Left lung (tissue), 14 donors: ENCODE measurements at places on chromosomes 11 and 22. TPM values are rescaled to one million over a fixed set of nuclear protein-coding genes. Genes with fewer than 3 reads are reported as not detected.
A peak's percentile ranks its signal among the peaks of the same experiment; 100 is the strongest.

OR51A7 gene
- polyA plus RNA-seq = not detected

TOLLIP gene
- 22.4 TPM for polyA plus RNA-seq

SHANK3 gene
- polyA plus RNA-seq = 20.1 TPM

KDELR3 gene
- polyA plus RNA-seq = 5.5 TPM

RBMXL2 gene
- not detected for polyA plus RNA-seq

SPON1 gene
- polyA plus RNA-seq = 99.9 TPM

DNA sequence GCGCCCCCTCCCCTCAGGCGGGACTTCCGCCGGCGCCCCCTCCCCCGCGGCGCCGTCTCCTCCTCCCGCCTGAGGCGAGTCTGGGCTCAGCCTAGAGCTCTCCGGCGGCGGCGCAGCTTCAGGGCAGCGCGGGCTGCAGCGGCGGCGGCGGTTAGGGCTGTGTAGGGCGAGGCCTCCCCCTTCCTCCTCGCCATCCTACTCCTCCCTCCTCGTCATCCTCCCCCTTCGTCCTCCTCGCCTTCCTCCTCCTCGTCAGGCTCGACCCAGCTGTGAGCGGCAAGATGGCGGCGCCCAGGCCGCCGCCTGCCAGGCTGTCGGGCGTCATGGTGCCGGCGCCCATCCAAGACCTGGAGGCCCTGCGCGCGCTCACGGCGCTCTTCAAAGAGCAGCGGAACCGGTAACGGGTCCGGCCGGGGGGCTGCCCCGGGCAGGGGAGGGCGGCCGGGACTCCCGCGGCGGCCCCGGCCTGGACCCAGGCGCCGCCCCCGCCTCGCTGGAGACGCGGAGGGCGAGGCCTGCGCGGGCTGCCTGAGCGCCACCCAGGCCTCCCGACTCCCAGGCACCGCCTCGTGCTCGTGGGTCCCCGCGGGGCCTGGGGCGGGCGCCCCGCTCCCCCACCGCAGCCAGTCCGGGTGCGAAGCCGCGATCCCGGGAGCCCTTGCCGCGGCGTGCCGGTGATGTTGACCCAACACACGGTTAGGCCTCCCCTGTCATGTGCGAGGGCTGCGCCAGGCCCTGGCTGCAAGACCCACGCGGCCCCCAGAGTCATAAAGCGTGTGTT lies at the start of gene ATXN10:
TSS of gene ATXN10 (plus strand) at position 52 of the 781 bp plus-strand sequence. CDS start at position 282, 230 bp downstream.
- peak; percentile 85 for DNase-seq

DNA sequence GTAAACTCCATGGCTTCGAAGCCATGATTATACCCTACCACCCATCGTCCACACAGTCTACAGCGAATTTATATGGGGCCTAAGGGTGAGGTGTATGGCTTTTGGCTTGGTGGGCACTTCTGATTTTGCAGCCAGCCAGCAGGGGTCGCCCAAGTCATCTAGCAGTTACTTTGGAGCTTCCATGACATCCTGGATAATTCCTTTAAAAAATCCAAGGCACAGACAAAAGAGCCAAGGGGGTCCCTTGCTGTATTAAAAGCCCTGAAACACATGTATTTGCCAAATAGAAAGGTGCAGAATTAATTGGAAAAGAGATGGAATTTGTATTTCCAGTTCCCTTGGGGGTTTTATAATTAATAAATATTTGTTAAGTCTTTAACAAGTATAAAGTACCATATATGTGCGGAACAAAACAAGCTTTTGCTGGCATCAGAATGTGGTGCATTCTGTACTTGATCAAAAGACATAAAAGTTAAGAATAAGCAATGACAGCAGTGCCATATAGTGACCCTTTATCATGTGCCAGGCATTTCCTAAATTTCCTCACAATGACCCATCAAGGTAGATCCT lies 132.8 kb upstream of the PITPNB start:
- DNase-seq = peak; percentile 78

GRCh38 chr11:85758026-85758425 lies 52.9 kb downstream of the SYTL2 start:
- DNase-seq = no peak

DNA sequence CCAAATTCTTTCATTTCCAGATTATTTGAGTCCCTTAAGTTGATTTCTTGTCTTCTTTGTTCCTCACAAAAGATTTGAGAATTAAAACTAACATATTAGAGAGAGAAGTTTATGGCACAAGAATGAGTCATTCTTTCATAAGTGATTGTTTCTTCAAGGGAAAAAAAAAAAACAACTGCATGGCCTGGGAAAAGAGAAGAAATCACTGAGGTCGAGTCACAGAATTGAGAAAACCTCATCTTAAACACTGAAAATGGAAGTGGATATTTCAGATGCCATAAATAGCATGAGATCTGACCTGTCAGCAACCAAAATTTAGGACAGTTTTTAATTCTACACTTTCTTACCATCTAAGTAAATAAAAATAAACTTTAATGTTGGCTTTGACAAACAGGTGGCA lies 87.2 kb downstream of the CWF19L2 start:
- no peak for DNase-seq

DNA sequence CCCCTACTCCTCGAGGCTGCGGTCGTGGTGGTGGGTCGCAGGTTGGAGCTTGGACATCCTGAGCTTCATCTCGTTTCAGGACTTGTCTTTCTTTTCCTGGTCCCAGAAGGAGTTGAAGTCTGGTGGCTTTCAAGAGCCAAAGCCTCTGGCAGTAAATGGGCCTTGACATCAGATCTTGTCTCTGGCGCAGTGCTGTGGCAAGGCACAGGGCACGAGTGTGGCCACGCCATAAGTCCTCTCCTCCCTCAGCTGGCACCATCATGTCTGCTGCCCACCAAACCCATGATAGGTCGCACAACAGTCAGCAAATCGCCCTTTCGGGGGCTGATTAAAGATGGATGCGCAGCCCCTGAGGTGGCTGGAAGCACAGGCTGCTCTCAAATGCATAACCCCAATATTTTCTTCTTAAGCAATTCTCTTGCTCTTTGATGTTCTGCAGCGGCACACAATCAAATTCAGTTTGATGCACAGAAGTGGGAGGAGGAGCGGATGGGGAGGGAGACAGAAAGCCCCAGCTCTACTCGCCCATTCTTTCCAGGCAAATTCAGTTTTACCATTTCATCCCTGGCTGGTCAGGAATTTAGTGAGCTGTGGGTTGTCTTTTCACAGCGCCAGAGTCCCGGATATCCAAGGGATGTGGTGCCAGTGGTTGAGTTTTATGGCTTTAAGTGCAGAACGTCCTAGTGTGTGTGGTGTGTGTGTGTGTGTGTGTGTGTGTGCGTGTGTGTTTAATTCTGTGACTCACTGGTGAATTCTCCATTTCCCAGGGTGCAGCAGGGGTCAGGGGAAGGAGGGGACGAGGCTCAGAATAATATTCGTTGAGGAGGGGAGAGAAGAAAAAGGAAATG lies 162.0 kb downstream of the DSCAML1 start:
- DNase-seq = no peak

DNA sequence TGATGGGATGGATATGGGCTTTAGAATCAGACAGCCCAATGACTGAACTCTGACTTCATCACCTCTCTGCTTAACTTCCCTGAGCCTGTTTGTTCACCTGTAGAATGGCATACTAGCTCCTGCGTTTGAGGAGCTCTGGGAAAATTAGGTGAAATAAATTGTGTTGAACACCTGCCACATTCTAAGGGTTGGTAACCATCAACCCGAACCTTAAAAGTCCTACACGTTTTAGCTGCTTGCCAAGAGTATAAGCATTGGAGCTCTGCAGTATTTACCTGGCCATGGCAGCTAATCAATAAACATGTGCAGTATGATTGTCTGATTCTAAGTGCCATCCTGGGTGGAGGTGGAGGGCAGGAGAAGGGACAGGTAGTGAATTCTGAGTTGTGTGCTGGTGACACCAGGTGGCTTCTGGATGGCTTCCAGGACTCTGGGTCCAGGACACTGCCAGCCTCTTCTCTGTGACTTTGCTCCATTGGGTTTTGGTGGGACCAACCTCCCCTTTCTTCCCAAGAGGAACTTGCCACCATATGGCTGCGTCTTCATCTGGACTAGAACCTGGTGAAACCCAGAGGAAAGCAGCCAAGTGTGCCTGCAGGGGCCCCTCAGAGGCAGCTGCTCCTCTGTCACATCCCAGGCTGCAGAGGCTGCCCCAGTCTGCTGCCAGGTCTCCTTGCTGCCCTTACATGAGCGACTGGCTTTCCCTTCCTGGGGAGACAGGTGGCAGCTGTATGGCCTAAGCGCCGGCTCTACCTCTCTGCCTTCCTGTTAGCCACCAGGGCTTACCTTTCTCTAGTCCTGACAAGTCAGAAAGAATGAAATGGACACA lies 85.6 kb downstream of the CACNG2 start:
- DNase-seq = no peak

GRCh38 chr11:69931060-69931910 lies 112.1 kb upstream of the FGF3 start:
- DNase-seq = peak; percentile 19

DNA sequence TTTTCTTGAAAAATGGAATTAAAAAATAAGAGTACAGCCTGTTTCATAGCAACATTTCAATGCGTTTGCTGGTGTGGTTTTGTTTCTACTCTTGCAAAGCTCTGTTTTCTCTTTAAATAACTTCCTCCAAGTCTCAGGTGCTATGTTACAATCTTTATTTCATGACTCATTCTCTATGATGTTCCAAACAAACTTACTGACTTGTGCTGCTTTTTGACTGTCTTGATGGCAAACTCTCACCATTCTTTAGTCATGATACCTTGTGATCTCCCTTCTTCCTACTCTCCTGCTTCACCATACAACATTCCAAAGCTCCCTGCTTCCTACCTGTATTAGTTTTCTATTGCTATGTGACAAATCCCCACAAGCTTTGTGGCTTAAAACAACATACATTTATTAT lies 166.1 kb downstream of the C11orf91 start:
- DNase-seq = no peak

DNA sequence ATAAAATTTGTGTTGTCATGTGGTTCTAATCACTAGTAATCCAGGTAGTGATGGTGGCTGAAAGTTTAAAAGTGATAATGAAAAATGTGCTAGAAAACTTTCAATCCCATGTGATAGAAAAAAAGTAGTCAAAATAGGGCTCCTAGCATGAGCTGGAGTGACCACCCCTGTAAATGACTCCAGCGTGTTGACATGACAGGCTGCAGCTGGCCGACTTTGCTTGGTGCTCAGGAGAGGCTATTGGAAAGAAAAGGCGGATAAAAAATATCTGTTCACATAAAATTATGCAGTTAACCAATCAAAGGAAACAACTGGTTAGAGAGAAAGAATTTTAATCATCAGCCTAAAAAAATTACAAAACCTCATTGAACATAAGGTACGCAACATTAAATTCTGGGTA lies 16.9 kb upstream of the MTCH2 start:
- no peak for DNase-seq

DNA sequence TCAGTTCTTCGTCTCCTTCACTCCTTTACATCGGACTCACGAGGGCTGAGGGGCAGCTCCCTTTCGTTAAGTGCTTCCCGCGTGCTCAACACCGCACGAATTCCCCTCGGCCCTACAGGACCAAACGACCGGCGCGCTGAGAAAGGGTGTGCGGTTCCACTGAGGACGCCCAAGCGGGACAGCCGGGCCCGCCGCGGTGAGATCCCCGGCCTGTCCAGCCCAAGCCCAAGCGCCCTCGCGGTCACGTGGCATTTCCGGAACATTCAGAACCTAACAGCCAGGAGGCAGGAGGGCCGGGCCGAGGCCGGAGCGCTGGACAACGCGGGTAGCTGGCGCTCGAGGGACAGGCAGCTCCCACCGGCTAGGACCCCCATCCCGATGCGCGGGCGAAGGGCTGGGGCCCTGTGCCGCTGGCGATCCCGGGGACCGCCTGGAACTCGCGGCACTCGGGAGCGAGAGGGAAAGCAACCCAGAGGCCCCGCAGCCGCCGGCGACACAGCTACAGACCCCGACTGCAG lies 737 bp upstream of the STIP1 start:
- DNase-seq = peak; percentile 89

- no peak for DNase-seq
Measured at GRCh38 chr11:64751136-64751535, 7.2 kb upstream of the RASGRP2 start.

DNA sequence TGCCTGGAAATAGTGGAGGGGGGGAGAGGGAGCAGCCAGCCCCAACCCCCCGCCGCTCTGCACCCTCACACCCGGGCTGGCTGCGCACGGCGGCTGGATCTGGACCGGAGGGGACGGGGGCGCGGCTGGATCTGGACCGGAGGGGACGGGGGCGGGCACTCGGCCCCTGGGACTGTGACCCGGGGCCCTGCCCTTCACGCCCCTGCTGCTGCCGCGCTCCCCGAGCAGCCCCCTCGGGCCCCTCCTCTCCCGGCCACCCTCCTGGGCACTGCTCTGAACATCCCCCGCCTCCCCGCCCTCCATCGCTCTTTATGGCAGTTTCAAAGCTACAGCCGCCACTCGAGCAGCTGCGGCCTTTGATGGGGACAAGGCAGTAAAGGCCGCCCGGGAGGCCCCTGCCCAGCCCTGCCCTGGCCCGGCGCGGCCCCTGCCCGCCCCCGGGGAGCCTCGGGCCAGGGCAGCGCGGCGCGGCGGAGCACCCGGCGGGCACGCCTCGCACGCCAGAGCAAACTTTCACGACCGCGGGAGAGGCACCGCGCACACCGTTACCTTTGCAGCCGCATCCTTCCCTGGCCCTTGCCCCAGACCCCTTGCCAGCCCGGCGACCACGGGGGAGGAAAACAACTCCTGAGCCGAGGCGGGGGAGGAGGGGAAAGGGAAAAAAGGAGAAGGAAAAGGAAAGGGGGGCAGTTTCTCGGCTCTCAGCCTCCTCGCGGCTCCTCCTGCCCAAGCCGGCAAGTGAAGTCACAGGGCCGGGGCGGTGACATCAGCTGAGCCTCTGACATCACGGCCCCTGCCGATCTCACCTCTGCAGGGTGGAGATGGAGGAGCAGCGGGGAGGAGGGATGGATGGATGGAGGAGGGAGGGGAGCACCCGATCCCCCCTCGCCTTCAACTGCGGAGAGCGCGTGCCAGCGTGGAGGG lies 13.1 kb upstream of the TCF20 start:
- no peak for DNase-seq

GRCh38 chr11:18479063-18479462 lies 23.4 kb downstream of the LDHAL6A start:
- DNase-seq = no peak

DNA sequence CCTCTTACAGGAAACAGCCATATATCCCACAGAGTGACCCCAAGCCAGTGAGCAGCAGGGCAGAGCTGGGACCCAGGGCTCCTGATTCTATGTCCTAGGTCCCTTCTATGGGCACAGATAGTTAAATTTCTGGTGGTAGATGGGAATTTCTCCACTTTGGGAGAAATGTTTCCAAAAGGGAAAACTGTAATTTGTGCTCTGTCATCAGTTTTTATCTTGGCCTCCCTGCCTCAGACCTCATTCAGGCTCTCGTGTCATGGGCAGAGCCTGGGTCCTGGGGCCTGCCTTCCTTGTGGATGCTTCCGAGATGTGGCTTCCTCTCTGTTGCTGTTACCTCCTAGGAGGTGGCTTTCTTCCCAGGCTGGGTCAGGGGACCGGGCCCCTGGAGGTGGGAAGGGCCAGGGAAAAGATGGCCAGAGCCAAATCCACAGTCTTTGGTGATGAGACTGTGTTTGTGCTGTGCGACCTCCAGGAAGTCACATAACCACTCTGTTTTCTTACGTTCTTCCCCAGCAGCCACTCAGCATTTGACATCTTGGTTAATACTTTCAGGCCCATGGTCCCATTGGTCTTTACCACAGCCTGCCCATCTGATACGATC lies 8.6 kb downstream of the LRRC32 start:
- no peak for DNase-seq

- no peak for DNase-seq
Measured at GRCh38 chr11:71538666-71538990, 803 bp downstream of the KRTAP5-8 start.
